ENCODE measurements at places on chromosomes 6 and 20.

DNA sequence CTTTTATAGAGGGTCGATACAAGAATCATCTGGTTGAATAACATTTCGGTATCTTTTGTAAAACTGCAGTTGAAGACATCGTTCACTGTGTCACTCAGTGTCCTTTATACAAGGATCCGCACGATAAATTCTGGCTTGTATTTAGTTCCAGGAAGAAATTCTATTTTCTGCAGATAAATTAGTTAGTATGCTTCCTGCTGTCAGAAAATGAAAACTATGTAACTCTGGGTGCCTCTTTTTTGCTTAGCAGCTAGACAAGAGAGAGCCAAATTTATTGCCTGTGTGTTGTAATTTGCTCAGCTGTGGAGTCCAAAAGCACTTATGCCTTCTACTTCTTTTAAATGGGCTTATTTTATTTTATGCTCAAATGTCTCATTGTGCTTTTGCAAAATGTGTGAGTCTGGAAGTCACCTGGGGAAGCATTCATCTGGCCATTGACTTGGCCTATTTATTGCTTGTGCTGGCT, 56.5 kb upstream of the KCNK16 start:
- DNase-seq, result no peak

DNA sequence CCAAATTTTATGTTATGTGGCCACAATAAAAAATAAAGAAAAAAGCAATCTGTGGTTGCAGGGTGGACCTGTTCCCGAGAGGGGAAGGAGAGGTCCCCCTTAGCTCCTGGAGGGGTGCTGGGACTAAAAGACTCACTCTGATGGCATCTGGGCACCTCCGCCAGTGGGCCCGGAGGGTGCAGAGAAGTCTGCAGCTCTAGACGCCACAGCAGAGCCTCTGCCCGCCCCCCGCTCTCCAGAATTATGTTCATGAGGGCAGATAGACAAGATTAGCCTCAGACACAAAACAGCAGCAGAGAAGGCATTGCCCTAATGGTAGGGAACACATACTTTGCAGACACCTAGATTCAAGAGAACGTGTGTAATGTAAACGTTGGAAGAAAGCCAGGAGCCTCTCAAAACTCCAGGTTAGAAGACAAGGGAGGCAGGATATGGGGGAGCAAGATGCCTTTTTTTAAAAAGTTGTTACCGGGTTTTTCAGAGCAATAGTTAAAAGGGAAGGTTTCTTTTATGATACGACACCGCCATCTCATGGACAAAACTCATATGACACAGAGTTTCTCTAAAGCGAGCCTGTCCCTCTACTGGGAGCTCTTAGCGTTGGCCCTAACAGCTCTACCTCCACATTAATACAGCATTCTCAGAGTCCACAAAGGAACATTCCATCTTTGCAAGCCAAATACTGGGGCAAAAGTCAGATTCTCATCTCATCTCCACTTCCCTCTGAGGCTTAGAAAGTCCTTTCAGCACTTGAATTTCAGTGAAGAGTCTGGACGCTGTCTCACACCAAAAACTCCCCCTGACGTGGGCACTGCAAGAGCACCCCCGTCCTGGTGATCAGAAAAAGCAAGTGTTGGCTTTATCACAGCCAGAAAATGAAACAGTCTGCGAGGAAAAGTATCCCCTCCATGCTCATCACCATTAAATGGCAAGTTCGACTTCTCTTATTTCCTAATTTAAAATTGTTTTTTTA, 47.2 kb downstream of the FOXF2 start:
- DNase-seq, result peak; percentile 17

GRCh38 chr6:51830666-51831065, 256.7 kb downstream of the PKHD1 start:
- no peak for DNase-seq

DNA sequence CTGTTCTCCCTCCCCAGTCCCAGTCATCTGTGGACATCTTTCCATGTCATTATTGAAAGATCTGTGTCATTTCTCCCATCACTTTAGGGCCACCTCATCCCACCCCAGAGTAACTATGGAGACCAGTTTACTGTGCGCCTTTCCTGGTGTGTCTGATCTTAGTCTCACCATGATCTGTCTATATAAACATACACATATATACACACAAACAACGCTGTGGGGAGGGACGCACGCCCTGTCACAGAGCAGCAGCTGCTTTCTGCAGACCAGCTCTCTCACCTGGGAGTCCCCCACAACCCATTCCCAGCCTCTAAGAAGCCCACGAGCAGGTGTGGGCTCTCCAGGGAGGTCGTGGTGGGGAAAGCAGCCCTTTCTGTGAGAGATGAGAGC, 68.1 kb upstream of the TOX2 start:
- no peak for DNase-seq

GRCh38 chr6:53734473-53735299, 60.1 kb upstream of the LRRC1 start:
- no peak for DNase-seq

GRCh38 chr6:93823489-93823888, 404.1 kb upstream of the EPHA7 start:
- DNase-seq, result no peak

- no peak for DNase-seq
These were observed 13.0 kb upstream of the SNHG17 start for GRCh38 chr20:38447931-38448675.

All from activated naive CD8-positive, alpha-beta T cell treated with anti-CD3 and anti-CD28 coated beads, Interleukin-2, amount 50 U/mL, for 16 hours (primary cell).